A549 (cell line): ENCODE measurements at places on chromosomes 16 and 17.

- no peak for DNase-seq
Observed at GRCh38 chr16:51888534-51888933, 658.4 kb downstream of the TOX3 start.

DNA sequence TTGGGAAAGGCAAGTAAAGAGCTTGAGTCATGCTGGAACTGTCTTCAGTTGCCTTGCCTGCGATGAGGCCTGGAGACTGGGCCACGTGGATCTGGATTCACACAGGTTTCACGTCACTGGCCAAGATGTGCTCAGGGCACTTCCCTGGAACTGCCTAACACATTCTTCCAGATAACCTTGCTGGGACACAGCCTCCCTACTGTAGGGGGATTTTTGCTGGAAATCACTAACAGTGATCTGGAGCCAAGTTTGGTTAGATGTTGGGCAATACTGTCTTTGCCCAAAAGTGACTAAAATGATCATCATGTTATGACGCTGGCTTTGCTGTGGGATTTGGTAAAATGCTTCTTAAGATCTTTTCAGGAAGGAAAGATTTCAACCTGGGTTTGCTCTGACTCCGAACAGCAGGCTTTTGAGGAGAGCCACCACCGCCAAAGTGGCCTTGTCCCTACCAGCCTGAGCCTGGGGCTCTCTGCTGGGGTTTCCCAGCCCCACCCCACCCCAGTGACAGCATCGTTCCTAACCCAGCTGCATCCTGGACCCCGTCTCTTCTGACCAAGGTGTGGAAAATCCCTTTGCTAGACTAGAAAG is 14.7 kb downstream of the C1QTNF1 start:
- peak; percentile 85 for DNase-seq

GRCh38 chr17:49996121-49996494 is 1.1 kb upstream of the DLX3 start:
- no peak for DNase-seq

DNA sequence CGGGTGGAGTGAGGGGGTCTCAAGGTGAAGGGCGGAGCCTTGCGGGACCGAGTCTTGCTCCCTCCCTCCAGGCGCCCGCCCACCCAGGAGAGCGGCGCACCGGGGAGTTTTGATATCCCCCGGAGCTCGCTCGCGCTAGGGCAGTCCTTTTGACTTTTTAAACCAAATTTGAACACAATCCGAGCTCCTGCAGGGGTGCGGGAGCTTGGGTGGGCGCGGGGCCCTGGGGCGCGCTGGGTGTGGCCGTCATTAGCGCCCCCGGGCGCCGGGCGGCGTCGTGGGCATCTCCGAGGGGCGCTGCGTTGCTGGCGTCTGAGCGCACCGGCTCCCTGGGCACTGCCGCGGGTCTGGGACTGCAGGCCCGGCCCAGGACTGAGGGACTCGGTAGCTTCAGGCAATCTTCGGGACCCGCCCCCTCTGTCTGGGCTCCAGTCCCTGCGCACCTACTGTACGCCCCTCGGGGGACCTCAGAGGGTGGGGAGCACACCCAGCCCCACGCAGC is 10.9 kb downstream of the MAF start:
- DNase-seq, result no peak

DNA sequence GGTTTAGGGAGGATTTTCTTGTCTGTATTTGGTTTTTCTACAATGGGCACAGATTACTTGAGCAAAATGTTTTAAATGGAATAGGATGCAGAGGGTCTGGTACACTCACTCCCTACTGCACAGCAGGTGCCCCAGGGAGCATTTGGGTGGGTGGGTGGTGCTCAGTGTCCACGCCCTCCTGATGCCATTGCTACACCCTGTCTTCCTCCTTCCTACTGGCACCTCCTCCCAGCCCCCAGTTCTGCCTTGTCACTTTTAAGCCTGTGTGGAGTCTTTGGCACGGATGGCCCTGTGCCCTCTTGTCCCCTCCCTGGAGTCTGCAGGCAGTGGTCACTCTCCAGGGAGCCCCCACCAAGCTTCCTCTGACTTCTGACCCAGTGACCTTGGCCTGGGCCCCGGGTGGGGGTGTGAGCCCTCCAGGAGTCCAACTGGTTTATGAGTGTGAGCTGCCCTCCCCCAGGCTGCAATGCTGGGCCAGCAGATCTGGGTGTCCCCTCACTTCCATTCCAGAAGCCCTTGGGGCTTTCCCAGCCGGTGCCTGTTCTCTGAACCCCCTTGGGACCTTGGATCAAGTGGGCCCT is 15.5 kb downstream of the LLGL2 start:
- no peak for DNase-seq

DNA sequence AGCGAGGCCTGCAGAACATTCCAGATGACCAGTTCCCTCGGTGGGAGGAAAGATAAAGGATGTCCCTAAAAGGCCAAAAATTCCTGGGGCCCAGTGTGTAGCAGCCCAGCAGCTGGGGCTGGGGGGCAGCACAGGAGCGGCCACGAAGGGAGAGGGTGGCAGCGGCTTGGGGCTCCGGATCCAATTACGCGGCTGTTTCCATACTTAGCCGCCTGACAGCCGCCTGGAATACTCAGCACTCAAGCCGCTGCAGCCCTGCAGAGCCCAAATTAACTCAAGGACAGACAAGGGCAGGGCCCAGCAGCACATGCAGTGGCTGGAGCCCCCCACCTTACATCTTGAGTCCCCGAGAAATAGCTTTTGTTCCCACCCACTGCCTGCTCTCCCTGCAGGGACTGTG is 1.3 kb downstream of the SRL start:
- no peak for DNase-seq

GRCh38 chr16:85330694-85331188 is 218.5 kb upstream of the CIBAR2 start:
- DNase-seq, result peak; percentile 85

DNA sequence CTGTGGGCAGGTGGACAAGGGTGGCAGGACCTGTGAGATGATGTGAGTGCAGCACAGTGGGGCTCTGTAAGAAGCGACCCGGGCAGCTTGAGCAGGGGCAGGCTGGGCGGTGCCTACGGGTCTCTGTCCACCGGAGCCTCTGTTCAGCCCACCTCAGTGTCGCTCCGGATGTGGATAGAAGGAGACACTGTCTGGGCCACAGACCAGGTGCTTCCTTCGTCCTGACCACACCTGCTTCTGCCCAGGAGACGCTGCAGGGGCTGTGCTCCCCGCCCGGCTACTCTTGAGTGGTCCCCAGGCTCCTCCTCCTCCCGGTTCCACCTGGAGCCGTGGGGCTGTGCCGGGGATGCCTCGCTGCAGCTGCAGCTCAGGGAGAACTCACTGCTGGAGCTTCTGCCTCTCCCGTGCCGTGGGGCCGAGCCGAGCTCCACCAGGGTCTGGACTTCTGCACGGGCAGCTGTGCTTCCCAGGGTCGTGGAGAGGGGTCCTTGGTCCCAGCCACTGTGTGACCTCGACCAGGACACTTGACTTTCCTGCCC is 21.5 kb downstream of the METRNL start:
- no peak for DNase-seq

DNA sequence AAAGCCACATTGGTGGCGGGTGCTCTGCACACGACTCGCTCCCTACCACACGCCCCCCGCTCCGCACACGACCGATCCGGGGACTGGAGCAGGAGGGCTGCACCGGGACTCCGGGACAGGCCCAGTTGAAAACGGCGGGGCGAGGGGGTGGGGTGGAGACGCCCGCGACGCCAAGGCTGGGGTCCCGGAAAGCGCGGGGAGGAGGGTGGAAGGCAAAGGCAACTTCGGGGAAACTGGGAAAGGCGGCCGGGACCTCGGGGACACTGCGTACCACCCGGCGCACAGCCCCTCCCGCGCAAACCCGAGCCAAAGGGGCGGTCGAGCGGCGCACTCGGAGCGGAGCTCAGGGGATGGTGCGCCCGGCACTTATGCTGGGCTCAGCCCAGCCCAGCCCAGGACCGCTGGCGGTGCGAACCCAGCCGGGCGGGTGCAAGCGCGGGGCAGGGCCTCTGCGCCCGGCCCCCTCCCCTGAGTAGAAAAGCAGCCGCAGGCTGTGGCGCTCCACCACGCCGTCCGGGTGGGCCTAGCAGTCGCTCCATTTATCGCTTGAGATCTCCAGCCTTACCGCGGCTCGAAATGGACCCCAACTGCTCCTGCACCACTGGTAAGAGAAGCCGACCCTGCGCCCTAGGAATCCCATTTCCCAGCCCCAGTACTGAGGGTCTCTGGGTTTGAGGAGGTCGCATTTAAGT is at the start of gene MT1M:
Gene MT1M, plus strand, starts transcription at position 504 of the 692 bp plus-strand sequence. Its CDS starts 73 bp downstream, at position 577.
- DNase-seq, result no peak

- DNase-seq, result no peak
Observed at GRCh38 chr16:64370112-64370511, 751.8 kb downstream of the CDH11 start.

DNA sequence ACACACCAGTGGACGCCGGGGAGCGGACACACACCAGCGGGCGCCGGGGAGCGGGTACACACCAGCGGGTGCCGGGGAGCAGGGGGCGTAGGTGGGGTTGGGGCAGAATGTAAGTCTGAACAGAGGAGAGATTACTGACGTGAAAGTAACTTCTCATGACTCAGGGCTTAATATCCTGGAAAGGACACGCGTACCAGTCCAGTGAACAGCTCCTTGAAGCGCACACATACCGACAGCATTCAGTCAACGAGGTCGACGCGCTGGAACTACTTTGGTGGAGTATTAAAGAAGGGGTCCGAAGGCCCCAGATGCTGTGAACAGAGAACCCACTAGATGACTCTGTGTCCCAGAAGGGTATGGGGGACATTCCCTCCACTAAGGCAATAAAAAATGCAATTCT is 129.6 kb downstream of the ENGASE start:
- DNase-seq, result no peak

GRCh38 chr16:12527071-12527470 is 276.6 kb downstream of the CPPED1 start:
- DNase-seq, result no peak

- DNase-seq, result no peak
Observed at GRCh38 chr17:81508639-81509206, 3.9 kb downstream of the ACTG1 start.

GRCh38 chr17:37541880-37542660 is 52.4 kb downstream of the DUSP14 start:
- DNase-seq, result no peak

DNA sequence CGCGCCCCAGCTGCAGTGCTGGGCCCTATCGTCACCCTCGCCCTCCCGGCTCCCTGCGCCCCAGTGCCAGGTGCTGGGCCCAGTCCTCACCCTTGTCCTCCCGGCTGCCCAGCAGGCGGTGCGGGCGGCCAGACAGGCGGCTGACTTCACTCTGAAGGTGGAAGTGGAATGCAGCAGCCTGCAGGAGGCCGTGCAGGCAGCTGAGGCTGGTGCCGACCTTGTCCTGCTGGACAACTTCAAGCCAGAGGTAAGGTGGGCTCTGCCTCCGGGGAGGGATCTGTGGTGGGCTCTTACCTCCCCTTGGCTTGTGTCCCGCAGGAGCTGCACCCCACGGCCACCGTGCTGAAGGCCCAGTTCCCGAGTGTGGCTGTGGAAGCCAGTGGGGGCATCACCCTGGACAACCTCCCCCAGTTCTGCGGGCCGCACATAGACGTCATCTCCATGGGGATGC is 17.9 kb downstream of the QPRT start:
- DNase-seq, result no peak

DNA sequence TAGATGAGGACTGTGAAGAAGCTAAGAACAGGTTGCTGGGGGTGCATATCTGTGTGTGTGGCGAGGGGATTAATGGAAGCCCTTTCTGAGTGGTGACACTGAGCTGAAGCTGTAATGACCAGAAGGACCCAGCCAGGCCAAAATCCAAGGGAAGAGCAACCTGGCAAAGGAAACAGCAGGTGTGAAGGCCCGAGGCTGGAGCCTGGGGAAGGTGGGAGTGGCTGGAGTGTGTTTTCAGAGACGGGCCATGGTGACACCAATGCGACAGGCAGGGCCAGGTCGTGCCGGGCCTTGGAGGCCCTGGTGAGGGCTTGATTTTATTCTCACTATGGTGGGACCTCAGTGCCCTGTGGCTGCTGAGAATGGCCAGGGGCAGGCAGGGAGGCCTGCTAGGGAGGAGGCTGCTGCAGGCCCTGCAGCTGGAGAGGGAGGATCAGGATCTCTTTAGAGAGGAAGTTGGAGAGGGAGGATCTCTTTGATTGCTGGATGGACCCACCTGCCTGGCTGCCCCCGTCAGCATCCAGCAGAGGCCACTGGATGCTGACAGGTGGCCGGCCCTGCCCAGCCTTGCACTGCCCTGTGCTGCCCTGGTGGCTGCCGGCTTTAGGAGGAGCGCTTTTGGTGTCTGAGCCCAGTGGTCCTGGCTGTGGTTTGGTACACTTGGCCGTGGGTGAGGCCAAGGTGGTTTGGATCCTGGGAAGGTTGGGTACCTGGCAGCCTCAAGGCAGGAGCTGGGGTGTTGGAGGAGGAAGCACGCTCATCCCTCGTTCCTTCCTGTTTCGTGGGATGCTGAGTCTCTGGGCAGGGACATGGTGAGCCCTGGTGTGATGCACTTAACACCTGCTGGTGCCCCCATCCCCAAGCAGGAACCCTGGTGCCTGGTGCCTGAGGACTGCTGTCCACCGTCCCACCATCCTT is 188.3 kb downstream of the SEC14L1 start:
- no peak for DNase-seq

GRCh38 chr16:75644240-75645012 is 3.0 kb downstream of the KARS1 start:
- DNase-seq, result no peak

GRCh38 chr17:44501866-44502375 is 1.3 kb downstream of the GPATCH8 start:
- no peak for DNase-seq

GRCh38 chr16:66695471-66695934 is 1.0 kb downstream of the CMTM4 start:
- DNase-seq, result no peak

DNA sequence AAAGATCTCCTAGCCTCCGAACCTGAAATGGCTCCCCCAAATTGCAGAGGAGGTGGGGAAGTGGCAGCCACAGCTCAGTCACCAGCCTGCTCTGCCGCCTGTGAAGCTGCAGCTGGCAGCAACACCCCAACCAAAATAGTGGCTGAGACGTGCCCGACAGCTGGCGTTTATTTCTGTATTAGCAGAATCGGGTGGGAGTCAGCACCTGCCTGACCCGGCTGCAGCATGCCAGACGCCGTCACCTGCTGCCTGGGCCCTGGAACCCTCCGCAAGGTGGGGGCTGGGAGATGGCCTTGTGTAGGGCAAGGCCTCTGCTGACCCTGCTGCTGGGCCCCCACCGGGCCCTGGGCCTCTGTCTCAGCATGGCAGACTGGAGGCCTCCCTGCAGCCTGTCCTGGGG is 17.5 kb upstream of the PABPN1L start:
- no peak for DNase-seq

DNA sequence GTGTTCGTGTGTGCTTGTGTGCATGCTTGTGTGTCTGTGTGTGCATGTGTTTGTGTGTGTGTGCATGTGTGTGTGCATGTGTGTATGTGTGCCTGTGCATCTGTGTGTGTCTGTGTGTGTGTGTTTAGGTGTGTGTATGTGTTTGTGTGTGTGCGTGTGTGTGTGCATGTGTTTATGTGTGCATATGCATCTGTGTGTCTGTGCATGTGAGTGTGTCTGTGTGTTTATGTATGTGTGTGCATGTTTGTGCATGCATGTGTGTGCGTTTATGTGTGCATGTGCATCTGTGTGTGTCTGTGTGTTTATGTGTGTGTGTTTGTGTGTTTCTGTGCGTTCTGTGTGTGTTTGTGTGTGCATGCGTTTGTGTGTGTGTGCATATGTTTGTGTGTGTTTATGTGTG is 106.6 kb upstream of the TNRC6C start:
- DNase-seq, result no peak
